GM23248 (cell line): ENCODE measurements at places on chromosomes 11 and 22. TPM values are rescaled to one million over a fixed set of nuclear protein-coding genes. Genes with fewer than 3 reads are reported as not detected.

Gene LINC01488
- total RNA-seq, result not detected in 2 replicates

DNA sequence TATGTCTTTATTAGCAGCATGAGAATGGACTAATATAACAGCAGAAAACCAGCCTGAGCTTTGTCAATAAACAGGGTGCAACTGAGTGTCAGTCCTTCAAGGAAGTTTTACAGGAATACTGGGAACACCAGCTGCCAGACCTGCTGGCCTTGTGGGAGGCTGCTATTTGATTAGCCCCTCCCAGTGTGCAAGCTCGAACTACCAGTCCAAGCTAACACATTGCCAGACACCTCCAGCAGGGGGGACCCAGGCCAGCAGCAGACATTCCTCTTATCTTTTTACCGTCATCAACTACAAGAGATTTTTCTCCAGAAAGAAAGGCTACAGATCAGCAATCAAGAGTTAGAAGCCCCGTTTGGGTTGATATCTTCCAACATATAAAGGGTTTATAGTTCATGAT lies 942.8 kb upstream of the TENM4 start:
- H3K4me1 ChIP-seq, result no peaks in the 10 kb centered on the region
- H3K36me3 ChIP-seq, result no peaks in the 10 kb centered on the region
- DNase-seq, result no peak
- no peak overlapping the region for H3K4me3 ChIP-seq
- no peaks in the 10 kb centered on the region for H3K27me3 ChIP-seq

Gene HPX
- 0.22 and 1.1 TPM in 2 replicates for total RNA-seq

Gene IGLL1
- not detected in 2 replicates for total RNA-seq
